ENCODE measurements at places on chromosomes 2 and 18.

DNA sequence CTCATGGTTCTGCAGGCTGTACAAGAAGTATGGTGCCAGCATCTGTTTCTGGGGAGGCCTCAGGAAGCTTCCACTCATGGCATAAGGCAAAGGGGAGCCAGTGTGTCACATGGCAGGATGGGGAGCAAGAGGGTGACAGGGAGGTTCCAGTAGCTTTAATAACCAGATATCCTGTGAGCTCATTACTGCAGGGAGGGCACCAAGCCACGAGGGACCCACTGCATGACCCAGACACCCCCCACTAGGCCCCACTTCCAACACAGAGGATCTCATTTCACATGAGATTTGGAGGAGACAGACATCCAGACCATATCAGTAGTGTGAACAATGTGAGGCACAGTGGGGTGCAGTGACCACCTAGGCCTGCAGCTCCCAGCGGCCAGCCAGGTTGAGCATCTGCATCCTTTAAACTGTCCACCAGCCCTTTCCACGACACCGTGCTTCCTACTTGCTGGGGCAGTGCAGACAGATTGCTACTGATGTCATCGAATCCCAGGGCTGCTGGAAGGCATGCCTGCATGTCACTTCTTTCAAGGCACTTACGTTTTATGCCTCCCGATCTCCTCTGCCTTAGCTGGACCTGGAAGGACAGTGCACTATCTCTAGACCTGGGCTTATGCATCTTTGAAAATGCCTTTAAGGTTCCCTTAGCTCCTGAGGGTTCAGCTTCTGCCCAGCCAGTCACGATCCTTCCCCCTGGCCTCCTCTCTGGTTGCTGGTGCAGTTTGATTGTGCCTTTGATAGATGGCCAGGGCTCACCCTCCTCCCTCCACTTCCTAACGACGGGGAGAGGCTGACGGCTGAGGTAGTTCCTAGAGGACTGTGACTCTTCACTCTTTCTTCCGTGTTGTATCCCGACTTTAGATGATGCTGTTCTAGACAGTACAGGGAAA is 174.3 kb downstream of the FAM210A start:
- DNase-seq, result no peak

- DNase-seq, result no peak
Observed at GRCh38 chr2:234142530-234142929, 92.0 kb downstream of the SPP2 start.

- no peak for DNase-seq
Observed at GRCh38 chr2:108271691-108272253, 16.9 kb upstream of the SULT1C2 start.

DNA sequence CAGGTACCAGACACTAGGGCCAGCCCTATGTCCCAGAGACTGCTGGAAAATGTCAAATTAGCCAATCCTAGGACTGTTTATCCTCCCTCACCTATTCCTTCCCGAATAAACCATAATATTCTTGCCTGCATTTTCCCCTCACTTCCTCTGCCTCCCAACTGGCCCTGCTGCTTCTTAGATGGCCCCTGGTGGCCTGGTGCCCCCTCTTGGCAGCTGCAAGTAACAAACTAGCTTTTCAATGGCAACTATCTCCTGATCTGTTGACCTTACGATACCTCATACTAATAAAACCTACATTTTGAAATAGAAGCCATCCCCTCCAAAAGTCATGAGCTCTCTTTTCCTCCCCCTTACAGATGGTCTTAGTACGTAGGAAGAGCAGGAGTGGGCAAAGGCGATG is 132.0 kb downstream of the ALPK2 start:
- no peak for DNase-seq

GRCh38 chr18:2848247-2849246 is 1.7 kb downstream of the EMILIN2 start:
- no peak for DNase-seq

DNA sequence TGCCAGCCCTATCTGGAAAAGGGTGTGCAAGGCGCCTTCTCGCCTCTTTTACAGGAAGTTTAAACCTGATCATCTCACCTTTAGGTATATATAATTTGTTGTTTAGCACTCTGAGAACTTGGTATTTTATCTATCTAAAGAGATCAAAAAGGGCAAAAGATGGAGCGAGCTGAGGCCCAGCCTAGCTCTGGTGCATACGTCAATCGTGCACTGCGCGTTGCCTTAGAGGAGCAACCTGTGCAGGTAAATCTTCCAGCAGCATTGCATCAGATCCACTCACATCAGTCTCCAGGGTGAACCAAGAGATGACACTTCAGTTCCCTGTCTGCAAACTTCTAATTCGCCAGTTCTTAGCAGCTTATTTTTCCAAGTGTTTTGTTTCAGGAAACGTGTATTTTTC is 15.4 kb downstream of the BCL11A start:
- DNase-seq, result no peak

GRCh38 chr2:103265521-103265920 is 503.7 kb downstream of the TMEM182 start:
- no peak for DNase-seq

Measured in CD4-positive, alpha-beta T cell treated with Interleukin-4 for 4 hours (primary cell).